ENCODE measurements at places on chromosomes 11 and 22.
A peak's percentile ranks its signal among the peaks of the same experiment; 100 is the strongest.

GRCh38 chr11:75577207-75577606, 15.2 kb downstream of the SERPINH1 start:
- no peak overlapping the region for H3K4me3 ChIP-seq
- DNase-seq, result peak; percentile 60
- H3K27me3 ChIP-seq, result no peaks in the 10 kb centered on the region
- H3K27ac ChIP-seq, result no peak overlapping the region
- H3K36me3 ChIP-seq, result no peaks in the 10 kb centered on the region

- peak overlapping the region; percentile 33 for H3K27ac ChIP-seq
- H3K4me3 ChIP-seq, result no peak overlapping the region
- no peak for DNase-seq
Measured at GRCh38 chr11:59766542-59767224, 11.5 kb downstream of the STX3 start.

DNA sequence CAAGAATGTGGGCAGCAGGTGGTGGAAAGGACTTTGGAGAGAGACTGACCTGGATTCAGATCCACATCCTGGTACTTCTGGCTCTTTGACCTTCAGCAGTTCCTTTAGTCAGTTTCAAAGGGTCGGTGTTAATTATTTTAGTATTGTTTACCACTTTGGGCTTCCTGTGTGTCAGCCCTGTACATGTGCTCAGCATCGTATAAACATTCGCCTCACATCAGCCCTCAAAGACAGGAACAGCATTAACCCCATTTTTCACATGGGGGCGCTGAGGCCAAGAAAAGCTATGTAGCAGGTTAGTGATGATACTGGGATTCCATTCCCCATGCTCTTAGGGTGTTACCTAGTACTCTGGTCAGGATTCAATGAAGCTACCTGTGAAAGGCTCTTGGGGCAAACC, 72.1 kb upstream of the YWHAH start:
- no peak overlapping the region for H3K27ac ChIP-seq
- peaks cover 18% of the 10 kb centered on the region for H3K4me1 ChIP-seq
- peak; percentile 24 for DNase-seq
- H3K36me3 ChIP-seq, result peaks cover 32% of the 10 kb centered on the region
- H3K27me3 ChIP-seq, result no peaks in the 10 kb centered on the region
- no peak overlapping the region for H3K4me3 ChIP-seq

- peaks cover 7% of the 10 kb centered on the region for H3K36me3 ChIP-seq
- H3K4me1 ChIP-seq, result no peaks in the 10 kb centered on the region
- DNase-seq, result no peak
- no peak overlapping the region for H3K27ac ChIP-seq
- no peak overlapping the region for H3K4me3 ChIP-seq
Measured at GRCh38 chr22:45828841-45829240, 148.1 kb downstream of the WNT7B start.

DNA sequence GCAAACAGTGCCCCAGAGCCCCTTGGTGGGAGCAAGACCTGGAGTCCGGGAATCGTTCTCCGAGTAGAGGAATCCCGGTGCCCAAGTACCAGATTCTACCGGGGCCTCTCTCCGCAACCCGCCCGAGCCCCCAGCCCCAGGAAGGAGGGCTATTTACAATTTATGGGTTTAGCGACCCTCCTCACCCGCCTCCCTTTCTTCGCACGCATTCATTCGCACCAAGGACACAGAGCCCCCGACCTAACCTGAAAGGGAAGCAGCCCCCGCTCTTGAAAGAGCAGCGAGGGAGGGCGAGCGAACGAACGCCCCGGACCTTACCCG, 628 bp downstream of the LRP4 start:
- peak overlapping the region; percentile 53 for H3K4me3 ChIP-seq
- no peak overlapping the region for H3K27ac ChIP-seq
- peaks cover 57% of the 10 kb centered on the region for H3K27me3 ChIP-seq
- DNase-seq, result no peak

GRCh38 chr11:78907636-78908035, 333.0 kb upstream of the NARS2 start:
- H3K27me3 ChIP-seq, result peaks cover 1% of the 10 kb centered on the region
- H3K36me3 ChIP-seq, result no peaks in the 10 kb centered on the region
- no peak overlapping the region for H3K27ac ChIP-seq
- no peak overlapping the region for H3K4me3 ChIP-seq
- no peaks in the 10 kb centered on the region for H3K4me1 ChIP-seq

DNA sequence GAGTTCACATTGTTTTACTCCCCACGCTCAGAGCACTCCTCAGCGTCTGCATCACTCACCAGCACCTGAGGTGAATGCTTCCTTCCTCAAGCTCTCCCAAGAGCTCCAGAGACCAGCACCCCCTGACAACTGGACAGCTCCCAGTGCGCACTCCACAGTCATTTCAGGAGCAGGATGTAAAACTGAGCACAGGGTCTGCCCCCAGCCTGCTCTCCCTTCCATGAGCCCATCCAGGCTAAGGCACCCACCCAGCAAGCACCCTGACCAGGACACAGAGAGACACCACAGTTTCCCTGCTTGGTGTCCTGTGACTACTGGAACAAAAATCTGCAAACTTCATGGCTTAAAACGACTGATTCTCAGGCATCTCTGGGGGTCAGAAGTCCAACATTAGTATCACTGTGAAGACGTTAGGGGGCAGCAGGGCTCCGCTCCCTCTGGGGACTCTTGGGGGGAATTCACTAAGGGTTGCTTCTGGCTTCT, 3.3 kb downstream of the SCGB1D2 start:
- no peak overlapping the region for H3K4me3 ChIP-seq
- DNase-seq, result peak; percentile 30
- H3K4me1 ChIP-seq, result no peaks in the 10 kb centered on the region
- no peak overlapping the region for H3K27ac ChIP-seq
- peaks cover 18% of the 10 kb centered on the region for H3K27me3 ChIP-seq
- no peaks in the 10 kb centered on the region for H3K36me3 ChIP-seq

GRCh38 chr22:33577862-33578411, 342.3 kb downstream of the LARGE1 start:
- no peaks in the 10 kb centered on the region for H3K36me3 ChIP-seq
- H3K4me1 ChIP-seq, result no peaks in the 10 kb centered on the region
- no peaks in the 10 kb centered on the region for H3K27me3 ChIP-seq
- DNase-seq, result no peak
- no peak overlapping the region for H3K27ac ChIP-seq
- H3K4me3 ChIP-seq, result no peak overlapping the region

DNA sequence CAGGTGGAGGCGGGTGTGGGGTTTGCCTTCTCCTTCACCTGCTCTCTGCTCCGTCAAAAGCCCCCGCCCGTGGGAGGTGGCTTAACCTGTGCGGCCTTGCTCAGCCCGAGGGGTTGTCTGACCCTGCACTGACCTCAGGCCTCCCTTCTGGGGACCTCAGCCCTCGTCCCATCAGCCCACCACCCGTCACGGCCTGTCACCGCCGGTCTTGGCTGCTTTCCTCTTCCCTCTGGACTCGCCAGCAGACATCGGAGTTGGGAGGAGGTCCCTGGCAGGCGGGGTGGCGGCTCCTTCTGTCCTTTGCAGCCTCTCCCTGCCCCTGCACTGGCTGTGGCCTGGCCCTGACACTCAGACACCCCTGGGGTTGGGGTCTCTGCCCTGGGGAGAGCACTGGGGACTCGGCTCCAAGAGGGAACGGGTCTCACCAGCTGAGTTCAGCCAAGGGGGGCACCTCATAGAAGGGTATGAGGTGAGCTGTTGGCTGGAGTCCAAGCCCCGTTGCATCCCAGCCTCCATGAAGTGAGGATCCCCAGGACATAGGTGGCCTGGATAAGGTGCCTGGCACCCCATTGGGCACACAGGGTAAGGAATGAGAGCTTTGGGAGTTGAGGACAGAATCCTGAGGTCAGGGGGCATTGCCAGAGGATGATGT, 999.6 kb downstream of the BRD1 start:
- H3K36me3 ChIP-seq, result no peaks in the 10 kb centered on the region
- DNase-seq, result no peak
- no peaks in the 10 kb centered on the region for H3K27me3 ChIP-seq
- no peak overlapping the region for H3K4me3 ChIP-seq
- no peak overlapping the region for H3K27ac ChIP-seq
- H3K4me1 ChIP-seq, result no peaks in the 10 kb centered on the region

DNA sequence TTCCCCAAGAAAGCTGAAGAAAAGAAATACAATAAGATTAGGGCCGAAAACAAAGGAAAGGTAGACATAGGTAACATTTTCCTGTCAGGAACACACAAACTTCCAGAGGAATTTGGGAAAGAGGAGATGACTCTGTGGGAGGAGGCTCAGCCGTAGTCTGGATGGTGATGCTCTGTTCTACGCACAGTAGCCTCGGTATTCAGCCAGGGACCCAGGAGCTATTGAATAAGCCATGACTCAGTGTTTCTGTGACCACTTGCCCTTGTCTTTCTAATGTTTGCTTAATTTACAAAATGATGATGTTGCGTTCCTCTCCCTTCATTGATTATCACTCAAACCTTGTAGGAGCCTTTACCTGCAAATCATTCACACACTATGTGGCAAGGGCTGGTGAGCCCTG, 745.0 kb downstream of the NTM start:
- H3K27me3 ChIP-seq, result no peaks in the 10 kb centered on the region
- H3K4me1 ChIP-seq, result no peaks in the 10 kb centered on the region
- H3K27ac ChIP-seq, result no peak overlapping the region
- DNase-seq, result no peak
- H3K36me3 ChIP-seq, result no peaks in the 10 kb centered on the region
- no peak overlapping the region for H3K4me3 ChIP-seq

DNA sequence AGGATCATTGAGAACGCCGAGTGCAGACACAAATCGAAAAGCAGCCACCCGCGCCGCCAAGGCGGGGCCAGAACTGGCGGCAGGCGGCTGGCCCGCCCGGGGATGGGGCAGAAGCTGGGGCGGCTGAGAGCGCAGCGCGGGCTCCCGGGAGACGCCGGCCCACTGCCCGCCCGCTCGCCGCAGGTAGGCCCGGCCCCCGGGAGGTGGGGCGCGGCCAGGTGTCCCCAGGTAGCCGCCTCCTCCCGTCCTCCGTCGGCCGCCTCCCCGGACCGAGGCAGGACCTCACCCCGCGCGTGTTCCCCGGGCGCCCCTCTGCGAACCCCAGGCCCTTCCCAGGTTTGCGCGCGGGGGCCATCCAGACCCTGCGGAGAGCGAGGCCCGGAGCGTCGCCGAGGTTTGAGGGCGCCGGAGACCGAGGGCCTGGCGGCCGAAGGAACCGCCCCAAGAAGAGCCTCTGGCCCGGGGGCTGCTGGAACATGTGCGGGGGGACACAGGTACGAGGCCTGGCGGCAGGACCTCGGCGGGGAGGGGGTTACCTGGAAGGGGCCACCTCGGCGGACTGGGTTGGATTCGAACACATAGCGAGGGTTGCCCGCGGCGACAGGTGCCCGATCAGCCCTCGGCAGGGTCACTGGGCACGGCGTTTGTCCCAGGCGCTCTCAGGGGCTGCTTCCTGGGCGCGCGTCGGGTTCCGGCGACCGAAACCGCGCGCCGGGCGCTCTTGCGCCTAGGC, at the start of gene PRRG4:
Gene PRRG4, plus strand, starts transcription at position 248 of the 733 bp plus-strand sequence. CDS start 603 bp downstream, outside the sequence.
- peaks cover 41% of the 10 kb centered on the region for H3K27me3 ChIP-seq
- no peaks in the 10 kb centered on the region for H3K36me3 ChIP-seq
- H3K4me3 ChIP-seq, result peak within 1 kb of the TSS; percentile 80
- peak; percentile 61 for DNase-seq
- peak within 1 kb of the TSS; percentile 77 for H3K27ac ChIP-seq

- H3K27ac ChIP-seq, result no peak overlapping the region
- H3K4me1 ChIP-seq, result peaks cover 10% of the 10 kb centered on the region
- no peaks in the 10 kb centered on the region for H3K36me3 ChIP-seq
Measured at GRCh38 chr11:102279641-102280170, 37.6 kb upstream of the BIRC3 start.

DNA sequence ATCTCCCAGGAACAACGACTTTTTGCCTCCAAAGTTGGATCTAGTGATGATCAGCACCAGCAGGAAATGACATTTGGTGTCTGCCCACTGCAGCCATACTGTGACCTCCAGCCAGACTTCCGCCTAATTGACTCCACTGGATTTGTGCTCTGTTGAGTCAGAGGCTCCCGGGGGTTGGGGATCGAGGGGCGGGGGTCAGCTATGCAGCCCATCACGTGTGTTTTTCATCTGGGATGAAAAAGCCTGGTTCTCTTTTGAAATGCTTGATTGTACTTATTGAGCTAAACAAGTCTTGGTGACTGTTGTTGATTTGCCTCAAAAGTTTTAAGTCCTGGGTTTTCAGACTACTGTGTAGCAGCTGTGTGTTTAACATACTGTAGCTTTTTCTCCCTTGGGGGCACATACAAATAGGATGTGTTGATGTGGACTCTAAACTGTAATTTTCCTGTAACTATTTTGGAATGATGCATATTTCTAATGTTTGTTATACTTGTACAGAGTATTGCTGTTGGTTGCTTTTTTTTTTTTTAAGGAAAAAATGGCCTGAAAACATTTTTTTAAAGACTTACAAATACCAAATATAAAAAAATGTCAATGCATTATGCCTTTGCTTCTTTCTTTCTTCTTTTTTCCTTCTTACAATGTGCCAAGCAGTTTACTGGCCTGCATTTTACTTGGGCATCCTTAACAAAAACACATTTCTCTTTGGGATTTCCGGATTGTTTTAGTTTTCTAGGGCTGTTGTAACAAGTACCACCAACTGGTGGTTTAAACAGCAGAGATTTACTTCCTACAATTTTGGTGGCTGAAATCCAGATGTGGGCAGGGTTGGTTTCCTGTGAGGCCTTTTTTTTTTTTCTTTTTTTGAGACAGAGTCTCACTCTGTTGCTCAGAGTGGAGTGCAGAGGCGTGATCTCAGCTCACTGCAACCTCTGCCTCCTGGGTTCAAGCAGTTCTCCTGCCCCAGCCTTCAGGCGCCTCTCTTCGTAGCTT, 46.1 kb upstream of the OR4B1 start:
- no peak overlapping the region for H3K27ac ChIP-seq
- peaks cover 28% of the 10 kb centered on the region for H3K4me1 ChIP-seq
- H3K27me3 ChIP-seq, result no peaks in the 10 kb centered on the region
- DNase-seq, result no peak

- no peak overlapping the region for H3K27ac ChIP-seq
- H3K4me1 ChIP-seq, result no peaks in the 10 kb centered on the region
Measured at GRCh38 chr11:46724088-46724487, 5.1 kb downstream of the F2 start.

- no peaks in the 10 kb centered on the region for H3K36me3 ChIP-seq
- H3K27me3 ChIP-seq, result peaks cover 8% of the 10 kb centered on the region
- H3K4me3 ChIP-seq, result no peak overlapping the region
- no peak overlapping the region for H3K27ac ChIP-seq
- no peaks in the 10 kb centered on the region for H3K4me1 ChIP-seq
Measured at GRCh38 chr11:121347813-121348212, 55.2 kb downstream of the SC5D start.

- no peak overlapping the region for H3K4me3 ChIP-seq
- DNase-seq, result no peak
- H3K27ac ChIP-seq, result no peak overlapping the region
- no peaks in the 10 kb centered on the region for H3K36me3 ChIP-seq
- peaks cover 2% of the 10 kb centered on the region for H3K27me3 ChIP-seq
Measured at GRCh38 chr11:121967131-121967704, 148.8 kb downstream of the BLID start.

DNA sequence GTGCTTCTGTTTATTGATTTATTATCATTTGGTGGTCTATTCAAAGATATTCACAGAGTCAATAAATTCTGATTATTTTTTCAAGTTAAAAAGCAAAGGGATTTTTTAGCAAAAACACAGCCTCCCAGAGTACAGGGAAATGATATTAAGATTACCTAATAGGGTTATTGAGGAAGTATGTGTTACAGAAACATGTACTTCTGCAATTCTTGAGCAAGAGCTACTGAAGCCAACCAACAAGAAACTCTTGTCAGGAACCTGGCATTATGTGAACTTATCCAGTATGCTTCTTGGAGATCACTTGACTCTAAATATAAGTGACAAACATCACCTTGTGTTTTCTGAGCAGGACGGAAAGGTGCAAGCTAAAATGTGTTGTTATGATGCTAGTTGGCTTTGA, 42.0 kb upstream of the CARD18 start:
- H3K4me1 ChIP-seq, result no peaks in the 10 kb centered on the region
- H3K4me3 ChIP-seq, result no peak overlapping the region
- H3K36me3 ChIP-seq, result no peaks in the 10 kb centered on the region
- H3K27me3 ChIP-seq, result no peaks in the 10 kb centered on the region

Measured in activated CD8-positive, alpha-beta T cell treated with anti-CD3 and anti-CD28 coated beads, Interleukin-2, amount 10 ng/mL, durations not matched to agents 7 days and 5 days (primary cell).